ENCODE measurements at places on chromosomes 16 and 17. TPM values are rescaled to one million over a fixed set of nuclear protein-coding genes. Genes with fewer than 3 reads are reported as not detected.

Gene EVPL
- 17.6 TPM for total RNA-seq

Gene CDH16
- 0.07 TPM for total RNA-seq

Gene HOXB6
- not detected for total RNA-seq

Gene MTSS2
- 31.0 TPM for total RNA-seq

Gene GAS7
- total RNA-seq, result 0.10 TPM

Gene SCIMP
- total RNA-seq, result not detected

Gene BICDL2
- 0.68 TPM for total RNA-seq

Gene TP53TG3
- total RNA-seq, result not detected

Gene LRRC37A
- 2.3 TPM for total RNA-seq

Data from foreskin keratinocyte (primary cell).